Stimulated activated naive CD4-positive, alpha-beta T cell (primary cell): ENCODE measurements at places on chromosomes 11 and 22.

GRCh38 chr11:35064114-35064800 is 74.7 kb upstream of the CD44 start:
- DNase-seq, result no peak

DNA sequence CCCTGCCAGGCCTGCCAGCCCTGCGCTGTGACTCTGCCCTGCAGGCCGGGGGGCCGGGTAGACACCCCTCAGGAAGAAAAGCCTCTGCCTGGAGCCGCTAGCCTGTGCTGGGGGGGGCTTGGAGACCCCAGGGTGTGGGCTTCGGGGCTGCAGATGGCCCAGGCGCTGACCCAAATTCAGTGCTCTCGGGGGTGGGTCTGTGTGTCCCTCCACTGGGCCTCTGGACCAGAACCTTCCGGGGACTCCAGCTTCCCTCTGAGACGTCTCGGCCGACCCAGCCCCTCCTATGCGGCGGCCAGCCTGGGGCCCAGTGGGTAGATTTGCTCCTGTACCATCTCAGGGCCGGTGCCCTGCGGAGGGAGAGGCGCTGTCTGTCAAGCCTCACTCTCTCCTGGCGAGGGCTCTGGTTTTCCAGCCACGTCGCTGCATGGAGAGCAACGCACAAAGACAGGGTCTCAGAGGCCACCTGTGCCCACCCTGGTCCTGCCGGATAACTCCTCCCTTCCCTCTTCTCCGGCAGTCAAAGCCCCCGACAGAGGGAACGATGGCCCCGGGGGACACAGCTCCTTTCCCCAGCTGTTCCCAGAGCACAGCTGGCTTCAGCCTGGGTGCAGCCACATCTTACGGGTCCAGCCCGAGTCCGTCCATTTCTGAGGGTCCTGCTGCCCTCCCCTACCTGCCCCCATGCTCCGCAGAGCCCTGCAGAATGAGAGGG is 40.1 kb upstream of the TOLLIP start:
- DNase-seq, result no peak

DNA sequence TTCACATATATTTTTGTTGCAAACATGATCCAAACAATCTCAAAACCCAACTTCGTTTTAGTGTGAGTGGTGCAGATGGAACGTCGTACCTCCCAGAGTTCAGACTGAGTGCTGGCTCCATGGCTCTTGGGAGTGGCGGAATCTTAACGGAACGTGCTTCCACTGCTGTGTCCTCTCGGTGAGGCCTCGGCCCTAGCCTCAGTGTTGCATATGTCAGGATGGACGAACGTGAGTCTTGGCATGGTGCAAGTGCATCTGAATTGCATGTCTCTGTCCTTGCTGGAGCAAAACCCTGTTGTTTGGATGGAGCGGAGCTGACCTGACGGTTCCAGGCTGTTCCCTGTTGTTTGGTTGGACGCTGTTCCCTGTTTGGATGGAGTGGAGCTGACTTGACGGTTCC is 306.8 kb downstream of the TBC1D22A start:
- no peak for DNase-seq

DNA sequence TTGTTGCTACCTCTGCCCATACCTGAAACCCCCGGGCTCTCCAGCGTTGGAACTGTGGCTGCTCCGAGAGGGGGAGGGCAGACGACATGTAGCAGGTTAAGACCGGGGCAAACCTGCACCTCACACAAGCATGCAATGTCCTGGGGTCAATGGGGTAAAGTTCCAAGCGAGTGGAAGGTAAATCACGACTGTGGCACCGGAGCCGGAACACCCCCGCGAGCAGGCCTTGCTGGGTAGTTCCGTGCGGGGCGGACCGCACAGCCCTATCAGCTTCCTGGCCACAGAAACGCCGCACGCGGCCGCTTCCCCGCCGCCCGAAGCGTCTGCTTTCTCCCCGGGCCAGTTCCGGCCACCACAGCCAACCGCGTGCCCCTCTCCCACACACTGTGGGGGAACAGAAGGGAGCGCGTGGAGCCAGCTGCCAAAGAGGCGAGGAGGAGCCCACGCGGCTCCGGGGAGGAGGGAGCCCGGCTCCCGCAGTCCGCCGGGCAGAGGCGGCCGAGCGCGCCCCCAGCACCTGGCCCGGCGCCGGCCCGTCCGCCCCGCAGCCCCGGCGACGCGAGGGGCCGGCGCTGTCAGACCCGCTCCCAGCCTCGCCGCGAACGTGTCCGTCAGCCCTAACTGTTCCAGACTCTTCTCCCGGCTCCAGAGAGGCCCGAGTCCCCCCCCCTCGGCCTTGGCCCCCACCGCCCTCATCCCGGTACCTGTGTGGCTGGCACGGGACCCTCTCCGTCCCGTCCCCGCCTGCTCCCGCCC is 1.6 kb downstream of the SPTBN2 start:
- DNase-seq, result peak; percentile 28

GRCh38 chr22:26259510-26259909 is 90.2 kb downstream of the SEZ6L start:
- DNase-seq, result no peak

DNA sequence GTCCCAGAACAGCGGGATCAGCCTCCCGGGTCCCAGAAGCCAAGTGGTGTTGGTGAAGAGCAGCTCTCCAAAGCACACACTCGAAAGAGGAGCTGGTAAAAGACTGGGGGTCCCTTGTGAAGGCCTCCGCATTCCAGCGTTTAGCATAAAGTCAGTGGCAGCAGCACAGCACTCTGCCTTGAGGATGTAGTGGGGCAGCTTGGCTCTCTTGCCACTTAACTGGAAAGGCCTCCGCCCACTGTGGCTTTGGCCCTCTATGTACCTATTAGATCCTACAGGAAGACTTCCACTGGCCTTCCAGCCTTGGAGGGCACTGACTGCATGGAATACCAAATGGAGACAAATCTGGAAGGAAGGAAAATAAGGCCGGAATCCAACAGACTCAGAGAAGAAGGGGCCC is 1455.3 kb downstream of the BRD1 start:
- no peak for DNase-seq

DNA sequence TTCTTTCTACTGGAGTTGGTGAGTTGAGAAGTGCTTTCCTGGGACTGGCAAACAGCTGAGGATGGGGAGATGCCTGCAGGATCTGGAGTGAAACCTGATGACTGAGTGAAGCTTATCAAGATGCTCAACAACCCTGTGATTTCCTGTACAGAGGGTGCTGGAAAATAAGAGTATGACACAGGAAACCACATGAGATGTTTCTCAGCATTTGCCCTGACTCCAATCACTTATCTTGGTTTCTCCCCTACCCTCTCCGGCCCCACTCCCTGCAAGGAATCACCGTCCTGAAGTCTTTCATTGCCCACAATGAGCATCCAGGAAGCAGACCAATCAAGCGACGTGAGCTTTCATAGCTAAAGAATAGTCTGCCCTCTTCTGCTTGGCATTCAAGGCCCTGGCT is at the start of gene MRGPRX2:
Gene MRGPRX2, minus strand, starts transcription at position 89 of the 400 bp plus-strand sequence. CDS start 4,315 bp downstream, outside the sequence.
- no peak for DNase-seq

GRCh38 chr11:20611892-20612291 is 12.5 kb downstream of the SLC6A5 start:
- no peak for DNase-seq

GRCh38 chr22:32444068-32444467 is 20.2 kb downstream of the BPIFC start:
- no peak for DNase-seq

DNA sequence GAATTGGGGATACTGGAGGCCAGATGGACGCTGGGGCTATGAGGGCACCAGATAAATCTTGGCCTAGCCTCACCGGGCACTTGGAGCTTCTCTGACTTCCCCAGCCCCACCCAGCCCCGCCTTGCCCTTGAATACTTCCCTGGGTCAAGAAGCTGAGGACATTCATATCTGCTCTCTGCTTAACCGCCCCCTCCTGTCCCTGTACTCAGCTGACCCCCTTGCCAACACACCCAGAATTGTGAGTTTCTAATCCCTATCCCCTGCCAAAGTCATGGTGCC is 22.0 kb downstream of the FADS3 start:
- no peak for DNase-seq

DNA sequence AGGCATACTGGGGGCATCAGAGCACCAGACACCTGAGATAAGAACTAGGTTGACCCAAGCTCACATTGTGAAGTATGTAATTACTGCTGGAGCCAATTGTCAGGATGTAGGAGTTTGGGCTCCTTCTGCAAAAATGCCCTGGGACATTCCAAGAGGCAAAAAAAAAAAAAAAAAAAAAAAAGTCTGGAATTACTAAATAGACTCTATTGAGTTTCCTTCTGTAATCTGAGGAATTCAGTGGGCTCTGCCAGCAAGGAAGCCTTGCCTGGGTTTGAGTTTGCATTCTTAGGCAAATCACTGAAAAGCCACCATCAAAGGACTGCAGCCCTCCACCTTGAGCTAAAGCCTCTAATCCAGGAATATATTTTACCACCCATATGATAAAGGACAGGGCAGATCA is 8.0 kb upstream of the CAVIN3 start:
- DNase-seq, result no peak

DNA sequence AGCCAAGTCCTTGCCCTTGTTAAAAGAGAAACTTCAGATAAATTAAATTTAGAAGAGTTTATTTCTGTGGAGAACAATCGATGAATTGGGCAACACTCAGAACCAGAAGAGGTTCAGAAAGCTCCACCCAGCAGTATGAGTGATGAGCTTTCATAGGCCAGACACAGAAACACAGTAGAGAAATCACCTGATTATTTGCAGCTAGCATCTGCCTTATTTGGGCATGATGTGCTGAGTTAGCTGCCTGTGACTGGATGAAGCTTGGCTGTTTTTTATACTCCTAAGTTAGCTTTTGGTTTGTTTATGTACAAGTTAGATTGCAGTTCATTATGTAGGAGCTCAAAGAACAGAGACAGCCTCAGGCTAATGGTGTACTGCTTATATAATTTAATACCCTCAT is 269.5 kb upstream of the SESN3 start:
- no peak for DNase-seq

DNA sequence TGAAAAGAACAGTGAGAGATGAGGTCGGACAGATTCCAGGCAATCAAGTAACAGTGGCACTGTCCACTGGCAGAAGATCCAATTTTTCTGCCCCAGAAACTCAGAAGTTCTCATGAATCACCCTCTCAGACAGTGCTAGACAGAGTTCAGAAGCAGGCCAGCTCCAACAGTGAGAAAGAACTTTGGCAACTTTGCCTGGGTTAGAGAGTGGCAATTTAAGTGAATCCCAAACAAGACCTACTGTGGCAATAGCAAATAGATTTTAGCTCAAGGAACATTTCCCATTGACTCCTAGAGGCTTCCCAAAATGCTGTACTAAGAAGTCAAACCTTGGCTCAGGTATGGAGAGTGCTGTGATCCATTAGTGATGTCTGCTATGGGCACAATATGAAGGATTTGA is 12.3 kb downstream of the CD44 start:
- no peak for DNase-seq

DNA sequence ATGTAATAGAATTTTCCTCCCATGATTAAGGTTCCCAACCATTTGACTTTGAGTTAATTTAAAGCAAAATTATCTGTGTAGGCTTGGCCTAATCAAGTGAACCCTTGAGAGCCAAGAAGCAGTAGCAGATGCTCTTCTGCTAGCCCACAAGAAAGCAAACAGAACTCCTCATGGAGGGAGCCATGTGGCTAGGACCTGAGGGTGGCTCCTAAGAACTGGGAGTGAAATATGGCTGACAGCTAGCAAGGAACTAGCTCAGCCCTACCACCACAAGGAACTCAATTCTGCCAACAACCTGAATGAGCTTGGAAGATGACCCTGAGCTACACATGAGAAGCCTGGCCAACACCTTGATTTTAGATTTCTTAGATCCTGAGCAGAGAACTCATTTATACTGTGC is 167.7 kb downstream of the WNT11 start:
- no peak for DNase-seq

DNA sequence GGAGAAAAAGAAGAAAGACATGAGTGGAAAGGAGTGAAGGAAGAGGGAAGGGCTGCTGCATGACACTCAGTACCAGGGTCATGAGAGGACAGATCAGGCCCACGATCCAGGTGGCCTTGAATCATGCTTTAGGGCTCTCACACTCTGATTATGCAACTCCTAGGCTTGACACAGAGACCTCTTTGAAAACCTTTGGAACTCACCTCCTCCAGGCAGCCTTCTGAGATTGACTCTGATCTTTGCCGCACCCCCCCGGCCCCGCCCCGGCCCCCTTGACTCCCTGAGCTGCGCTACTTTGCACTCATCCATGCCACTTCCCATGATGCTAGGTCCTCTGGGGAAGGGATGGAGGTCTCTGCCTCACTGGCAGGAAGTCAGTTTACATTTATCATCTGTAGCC is 10.7 kb downstream of the PTPN5 start:
- DNase-seq, result no peak

DNA sequence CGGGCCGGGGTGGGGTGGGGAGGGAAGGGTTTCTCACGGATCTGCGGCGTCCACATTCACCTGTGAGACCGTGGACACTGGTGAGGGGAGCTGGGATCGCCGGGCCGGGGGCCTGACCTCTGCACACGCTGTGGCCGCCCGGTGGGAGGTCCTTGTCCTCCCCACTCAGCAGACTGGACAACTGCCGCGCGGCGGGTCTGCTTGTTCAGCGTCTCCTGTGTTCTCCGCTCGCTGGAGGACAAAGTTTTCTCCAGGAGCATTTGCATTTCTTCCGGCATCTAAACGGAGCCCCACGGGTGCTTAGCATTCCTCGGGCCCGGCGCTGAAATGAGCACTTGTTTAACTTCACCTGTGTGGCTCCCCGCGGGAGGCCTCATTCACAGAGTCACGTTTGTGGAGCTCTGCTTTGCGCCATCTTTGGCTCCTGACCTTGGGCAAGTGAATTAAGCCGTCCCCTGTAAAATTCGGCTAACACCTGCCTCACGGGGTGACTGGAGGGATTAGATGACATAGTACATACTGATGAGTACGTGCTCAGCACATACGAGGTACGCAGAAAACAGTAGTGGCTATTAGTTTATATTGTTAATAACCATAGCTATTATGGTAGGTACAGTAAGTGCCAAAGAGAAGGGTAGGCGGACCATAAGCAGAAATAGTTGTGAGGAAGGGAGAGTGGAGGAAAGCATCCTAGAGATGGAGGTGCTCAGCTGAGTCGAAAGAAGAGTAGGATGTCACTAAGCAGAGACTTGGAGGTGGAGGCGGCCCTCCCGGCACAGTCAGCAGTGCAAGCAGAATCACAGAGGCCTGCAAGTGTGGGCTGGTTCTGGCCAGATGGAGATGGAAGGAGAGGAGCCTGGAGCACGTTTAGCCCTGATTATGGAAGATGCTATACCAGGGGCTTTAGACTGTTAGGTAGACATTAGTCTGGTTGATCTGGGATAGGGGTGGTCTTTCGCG is 885 bp downstream of the TRMU start:
- no peak for DNase-seq

- DNase-seq, result no peak
These were observed 40.1 kb upstream of the CD44 start for GRCh38 chr11:35098855-35099254.

DNA sequence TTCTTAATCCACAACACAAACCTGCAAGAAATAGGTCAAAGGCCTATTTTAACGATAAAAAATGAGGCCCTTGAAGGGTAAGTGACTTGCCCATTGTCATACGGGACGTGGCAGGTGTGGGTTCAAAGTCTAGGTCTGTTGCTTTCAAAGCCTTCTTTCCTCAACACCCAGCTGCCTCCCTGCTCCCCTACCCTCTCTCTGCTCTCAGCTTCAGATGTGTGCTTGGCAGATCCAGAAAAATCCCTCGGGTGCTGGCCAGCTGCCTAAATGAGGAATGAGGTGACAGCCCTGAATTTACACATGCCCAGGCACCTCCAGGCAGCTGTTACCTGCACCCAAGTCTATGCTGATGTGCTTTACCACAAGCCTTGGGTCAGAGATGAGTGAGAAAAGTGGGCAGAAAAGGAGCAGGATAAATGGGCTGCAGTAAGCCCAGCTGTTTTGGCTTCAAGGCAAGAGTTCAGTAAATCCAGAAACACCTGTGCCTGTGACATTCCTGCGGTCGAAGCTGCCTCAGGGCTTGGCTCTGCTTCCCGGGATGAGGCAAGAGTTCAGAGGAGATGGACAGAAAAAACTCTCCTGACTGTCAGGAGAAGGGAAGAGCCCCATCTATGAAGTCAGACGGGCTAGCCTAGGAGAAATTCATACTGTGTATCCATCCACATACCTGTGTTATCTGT is 49.9 kb upstream of the LDLRAD3 start:
- DNase-seq, result no peak
